Ascending aorta (tissue), 2 donors: ENCODE measurements at places on chromosomes 13 and 19.

GRCh38 chr13:94705081-94706030, 7.0 kb downstream of the SOX21 start:
- DNase-seq, result no peak

GRCh38 chr13:94479616-94480015, at the start of gene DCT:
TSS of gene DCT (minus strand) at chr13:94479682. CDS start at chr13:94479255, 427 bp downstream.
- no peak for DNase-seq

DNA sequence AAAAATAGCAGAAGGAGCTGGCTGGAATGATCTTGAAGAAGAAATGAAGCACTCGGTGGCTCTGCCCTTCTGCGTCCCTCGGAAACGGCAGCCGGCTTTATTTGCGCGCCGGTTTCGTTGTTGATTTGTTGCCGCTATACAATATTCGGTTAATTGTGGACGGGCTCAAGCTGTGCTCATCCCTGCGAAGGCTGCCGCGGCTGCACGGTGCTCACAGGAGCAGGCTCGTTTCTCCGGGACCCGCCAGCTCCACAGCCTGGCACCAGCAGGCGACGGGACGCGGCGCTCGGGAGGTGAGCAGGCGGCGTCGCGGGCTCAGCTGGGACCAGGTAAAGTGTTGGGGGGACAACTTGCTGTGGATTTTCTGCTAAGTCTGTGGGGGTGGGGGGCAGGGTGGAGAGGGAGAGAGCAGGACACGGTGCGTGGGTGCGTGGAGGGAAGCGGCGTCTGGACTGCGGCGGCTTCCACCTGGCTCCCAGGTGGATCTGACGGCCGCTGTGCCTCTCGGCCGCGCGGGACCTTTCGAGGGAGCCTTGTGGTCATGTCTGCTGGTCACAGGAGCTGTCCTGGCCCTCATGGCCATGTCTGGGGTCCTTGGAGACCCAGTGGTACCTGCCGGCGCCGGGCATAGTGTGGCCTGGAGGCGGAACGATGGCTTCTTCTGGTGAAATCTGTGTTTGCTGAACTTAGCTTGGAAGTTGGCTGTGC, 90.9 kb downstream of the TEX29 start:
- DNase-seq, result no peak

- DNase-seq, result no peak
These were observed 486 bp upstream of the ZNF805 start for GRCh38 chr19:57239982-57240310.

DNA sequence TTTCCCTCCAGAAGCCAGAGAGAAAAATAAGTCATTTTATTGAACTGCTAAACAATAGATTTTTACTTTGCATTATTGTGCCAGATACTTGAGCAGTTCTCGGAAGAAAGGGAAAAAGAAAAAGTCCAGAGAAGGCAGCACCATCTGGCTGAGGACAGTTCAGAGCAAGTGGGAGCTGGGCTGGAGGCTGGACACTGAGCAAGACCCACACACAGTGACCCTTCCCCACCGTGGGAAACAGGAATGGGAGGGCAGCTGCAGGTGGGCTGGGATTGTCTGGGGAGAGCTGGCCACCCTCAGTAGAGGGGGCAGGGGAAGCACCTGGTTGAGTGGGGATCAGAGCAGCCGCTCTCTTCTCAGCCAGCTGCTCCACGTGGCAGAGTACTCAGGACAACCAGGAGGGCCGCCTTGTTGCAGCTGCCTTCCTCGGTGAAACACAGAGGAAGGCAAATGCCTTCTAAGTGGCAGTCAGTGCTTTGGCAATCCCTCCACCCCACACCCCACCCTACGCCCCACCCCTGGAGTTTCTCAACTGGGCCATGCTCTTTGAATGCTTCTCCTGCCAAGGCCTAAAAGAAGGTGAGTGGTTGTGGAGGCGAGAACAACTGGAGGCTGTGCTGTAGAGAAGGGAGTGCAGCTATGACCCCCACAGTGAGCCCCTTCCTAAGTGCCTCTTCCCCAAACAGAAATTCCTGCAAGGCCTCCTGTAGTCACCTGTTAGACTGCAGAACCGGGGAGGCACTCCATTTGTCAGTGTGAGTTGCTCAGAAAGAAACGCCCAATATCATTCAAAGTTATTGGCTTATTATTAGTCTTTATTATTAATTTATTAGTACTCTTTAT, 179.3 kb downstream of the ZIC5 start:
- no peak for DNase-seq

DNA sequence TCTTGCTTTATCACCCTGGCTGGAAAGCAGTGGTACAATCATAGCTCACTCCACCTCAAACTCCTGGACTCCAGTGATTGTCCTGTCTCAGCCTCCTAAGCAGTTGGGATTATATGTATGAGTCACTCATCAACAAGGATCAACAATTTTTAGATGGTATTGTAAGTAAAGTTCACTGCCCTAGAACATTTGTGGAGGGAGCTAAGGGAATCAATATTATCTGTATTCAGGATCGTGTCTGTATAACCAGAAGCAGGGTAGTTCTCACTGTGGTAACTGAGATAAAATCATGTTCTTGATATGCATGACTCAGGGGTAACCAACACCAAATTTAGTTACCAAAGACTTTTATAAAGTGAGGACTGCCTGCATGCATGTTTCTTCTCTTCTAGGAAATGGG, 27.0 kb downstream of the ZMYM5 start:
- DNase-seq, result no peak

DNA sequence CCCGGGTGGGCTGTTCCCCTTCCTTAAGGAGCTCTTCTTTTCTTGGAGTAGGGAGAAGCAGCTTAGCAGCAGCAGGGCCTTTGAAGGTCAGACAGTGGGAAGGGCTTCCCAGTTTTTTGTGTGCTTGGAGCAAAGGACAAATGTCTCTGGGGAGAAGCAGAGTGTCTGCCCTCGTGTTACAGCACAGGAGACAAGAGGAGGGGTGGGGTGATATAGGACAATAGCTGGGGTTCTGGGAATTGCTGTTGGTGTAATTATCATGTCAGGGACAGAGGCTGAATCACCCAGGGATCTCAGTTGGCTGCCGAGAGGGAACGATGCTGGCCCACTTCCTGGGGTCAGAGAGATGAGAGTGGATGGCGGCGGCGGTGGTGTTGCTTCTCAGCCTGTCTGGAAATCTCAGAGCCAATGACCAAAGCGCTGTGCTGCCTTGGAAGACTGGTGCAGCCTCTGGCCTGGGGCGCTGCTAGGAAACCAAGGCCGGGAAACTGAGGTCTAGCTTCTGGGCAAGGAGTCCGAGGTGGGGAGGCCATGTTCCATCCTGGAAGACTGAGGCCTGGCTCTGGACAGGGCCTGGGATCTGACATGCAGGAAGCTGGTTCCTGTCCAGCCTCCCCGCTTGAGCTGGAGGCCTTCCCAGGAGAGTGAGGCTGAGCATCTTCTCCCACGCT, 1.2 kb downstream of the INAFM1 start:
- peak; percentile 80 for DNase-seq

DNA sequence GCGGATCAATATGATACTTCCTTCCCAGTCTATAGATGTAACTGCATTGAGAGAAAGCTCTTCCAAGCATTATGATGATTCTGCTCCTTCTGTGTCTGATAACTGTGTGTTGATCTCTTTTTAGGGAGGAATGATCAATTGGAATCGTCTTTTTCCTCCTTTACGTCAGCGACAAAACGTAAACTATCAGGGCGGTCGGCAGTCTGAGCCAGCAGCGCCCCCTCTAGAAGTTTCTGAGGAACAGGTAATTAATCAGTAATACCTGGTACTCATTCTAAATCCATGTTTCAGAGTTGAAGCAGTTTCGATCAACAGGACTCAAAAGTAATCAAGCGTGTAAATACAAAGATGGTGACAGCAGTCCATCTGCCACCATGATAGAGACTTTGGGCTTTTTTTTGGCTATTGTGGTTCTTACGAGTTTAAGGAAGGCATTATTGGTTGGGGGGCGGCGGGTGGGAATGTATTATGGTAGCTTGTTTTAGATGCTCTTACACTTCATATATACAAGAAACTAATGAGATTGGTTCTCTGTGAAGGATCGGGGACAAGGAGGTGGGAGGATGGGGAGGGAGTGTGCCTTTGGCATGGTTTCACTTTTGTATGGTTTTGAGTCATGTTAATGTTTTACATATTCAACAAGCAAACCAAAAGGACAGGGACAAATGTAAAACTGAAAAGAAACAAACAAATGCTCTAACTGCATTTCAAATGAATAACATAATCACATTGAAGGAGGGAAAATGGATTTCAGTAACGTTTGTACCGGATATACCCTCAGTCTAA, 60.7 kb upstream of the GPR183 start:
- DNase-seq, result no peak

GRCh38 chr13:68056816-68057710, 826.9 kb upstream of the PCDH9 start:
- DNase-seq, result no peak

DNA sequence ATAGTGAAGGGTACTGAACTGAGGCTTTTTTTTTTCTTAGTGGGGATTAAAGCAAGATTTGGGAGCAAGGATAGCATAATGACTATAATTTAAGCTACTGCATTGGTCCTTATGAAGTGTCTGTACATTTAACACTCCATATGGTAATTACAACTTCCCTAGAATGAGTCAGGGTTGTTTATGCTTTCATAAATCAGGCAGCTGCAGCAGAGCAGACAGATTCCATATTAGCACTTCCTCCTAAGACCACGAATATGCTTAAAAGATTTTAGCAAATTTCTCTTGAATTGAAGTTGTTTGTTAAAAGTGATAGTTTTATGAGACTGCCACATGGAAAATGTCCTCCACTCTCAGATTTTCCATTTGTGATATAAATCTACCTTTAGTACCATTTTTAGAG, 401.1 kb upstream of the SPRY2 start:
- no peak for DNase-seq

- DNase-seq, result no peak
These were observed 8.2 kb downstream of the FXYD5 start for GRCh38 chr19:35162471-35163326.

DNA sequence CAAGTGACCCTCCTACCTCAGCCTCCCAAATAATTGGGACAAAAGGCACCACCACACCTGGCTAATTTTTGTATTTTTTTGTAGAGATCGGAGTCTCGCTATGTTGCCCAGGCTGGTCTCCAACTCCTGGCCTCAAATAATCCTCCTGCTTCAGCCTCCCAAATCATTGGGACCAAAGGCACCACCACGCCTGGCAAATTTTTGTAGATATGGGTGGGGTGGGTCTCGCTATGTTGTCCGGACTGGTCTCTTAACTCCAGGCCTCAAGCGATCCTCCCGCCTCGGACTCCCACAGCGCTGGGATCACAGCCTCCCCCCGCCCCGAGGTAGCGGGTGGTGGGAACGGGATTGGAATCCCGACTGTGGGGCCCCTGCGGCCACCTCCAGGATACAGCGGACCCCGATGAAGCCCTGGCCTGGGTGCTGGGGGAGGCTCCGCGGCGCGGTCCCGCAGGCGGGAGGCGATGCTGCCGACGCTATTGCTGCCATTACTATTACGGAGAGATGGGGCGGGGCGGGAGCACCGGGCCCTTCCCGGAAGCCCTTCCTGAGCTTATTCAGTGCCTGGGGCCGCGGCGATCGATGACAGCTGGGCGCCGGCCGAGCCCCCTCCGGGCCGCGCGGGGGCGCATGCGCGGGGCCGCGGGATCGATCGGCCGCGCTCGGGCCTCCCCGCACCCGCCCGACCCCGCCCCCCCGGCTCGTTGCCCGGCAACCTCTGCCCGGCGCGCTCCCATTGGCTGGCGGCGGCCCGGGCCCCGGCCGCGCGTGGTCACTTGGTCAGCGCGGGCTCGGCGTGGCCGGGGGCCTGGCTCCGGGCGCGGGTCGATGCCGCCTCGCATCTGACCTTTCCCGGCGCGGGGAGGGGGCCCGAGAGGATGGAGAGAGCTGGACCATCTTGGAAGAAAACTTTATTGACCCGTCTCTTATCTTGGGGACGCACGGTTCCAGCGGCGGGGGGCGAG, 27.9 kb upstream of the ONECUT3 start:
- DNase-seq, result no peak
